Muscle of back (tissue), 13 donors: ENCODE measurements at places on chromosomes 2 and 18. TPM values are rescaled to one million over a fixed set of nuclear protein-coding genes. Genes with fewer than 3 reads are reported as not detected.

SERPINE2 gene
- polyA plus RNA-seq: 79.9 TPM

GRCh38 chr2:53636109-53636508, 131.5 kb upstream of the CHAC2 start:
- DNase-seq: no peak

CAPN14 gene
- polyA plus RNA-seq: not detected

DNA sequence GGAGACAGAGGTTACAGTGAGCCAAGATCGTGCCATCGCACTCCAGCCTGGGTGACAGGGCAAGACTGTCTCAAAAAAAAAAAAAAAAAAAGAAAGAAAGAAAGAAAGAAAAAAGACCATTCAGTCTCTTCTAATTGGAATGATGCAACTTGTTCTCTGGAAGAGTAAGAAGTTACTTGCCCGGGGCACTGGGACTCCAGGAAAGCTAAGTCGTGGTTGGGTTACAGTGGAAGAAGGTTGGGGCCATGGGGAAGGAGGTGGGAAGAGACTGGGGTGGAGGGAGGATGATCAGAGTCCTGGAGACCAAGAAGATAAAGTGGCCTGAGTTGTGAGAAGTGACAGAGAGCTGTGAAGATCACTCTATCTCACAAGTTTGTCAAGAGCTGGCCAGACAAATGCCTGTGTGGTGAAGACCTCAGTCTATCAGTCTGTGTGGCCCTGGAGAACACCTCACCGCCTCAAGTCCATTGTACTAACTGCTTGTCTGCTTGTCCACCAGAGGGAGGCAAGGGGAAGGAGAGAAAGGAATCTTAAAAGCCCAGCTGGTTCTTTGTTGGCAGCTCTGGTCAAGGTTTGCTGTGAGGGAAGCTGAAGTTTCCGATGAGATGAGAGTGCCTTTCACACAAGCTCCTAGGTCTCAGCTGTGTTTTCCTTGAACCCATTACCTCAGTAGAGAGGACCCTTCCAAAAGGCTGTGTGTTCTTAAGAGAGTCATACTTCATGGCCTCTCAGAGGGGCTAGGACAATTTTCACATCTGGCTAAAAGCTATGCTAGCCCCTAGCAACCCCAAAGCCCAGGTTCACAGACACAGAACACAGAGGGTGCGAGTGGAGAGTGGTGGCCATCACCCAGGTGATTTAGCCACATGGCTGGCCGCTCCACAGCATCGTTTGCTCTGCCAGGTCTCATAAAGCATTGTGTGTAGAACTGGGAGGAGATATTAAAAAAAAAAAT, 72.0 kb upstream of the TMEM178A start:
- peak; percentile 60 for DNase-seq

DNA sequence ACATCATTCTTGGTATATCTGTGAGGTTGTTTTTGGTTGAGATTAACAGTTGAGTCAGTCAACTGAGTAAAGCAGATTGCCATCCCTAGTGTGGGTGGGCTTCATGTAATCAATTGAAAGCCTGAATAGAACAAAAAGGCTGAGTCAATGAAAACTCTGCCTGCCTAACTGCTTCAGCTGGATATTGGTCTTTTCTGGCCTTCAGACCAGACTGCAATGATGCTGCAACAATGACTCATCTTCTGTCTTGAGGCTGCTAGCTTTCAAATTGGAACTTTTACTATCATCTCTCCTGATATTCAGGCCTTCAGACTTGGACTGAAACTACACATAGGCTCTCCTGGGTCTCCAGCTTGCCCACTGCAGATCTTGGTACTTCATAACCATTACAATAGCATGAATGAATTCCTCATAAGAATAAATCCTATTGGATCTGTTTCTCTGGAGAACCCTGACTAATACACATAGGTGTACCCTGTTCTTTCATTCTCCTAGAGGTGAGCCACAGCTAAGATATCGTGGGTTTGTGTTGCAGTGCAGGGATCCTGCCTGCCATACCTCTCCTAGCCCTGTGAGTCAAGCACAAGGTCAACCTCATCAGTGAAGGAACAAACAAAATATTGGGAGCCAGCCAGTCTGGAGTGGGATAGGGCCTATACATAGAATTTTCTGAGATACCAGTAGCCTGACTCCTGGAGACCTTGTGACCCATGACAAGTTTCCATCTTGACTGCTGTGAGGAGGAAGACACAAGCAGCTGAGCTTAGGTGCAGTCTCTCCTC, 473.8 kb downstream of the DCC start:
- no peak for DNase-seq

DNA sequence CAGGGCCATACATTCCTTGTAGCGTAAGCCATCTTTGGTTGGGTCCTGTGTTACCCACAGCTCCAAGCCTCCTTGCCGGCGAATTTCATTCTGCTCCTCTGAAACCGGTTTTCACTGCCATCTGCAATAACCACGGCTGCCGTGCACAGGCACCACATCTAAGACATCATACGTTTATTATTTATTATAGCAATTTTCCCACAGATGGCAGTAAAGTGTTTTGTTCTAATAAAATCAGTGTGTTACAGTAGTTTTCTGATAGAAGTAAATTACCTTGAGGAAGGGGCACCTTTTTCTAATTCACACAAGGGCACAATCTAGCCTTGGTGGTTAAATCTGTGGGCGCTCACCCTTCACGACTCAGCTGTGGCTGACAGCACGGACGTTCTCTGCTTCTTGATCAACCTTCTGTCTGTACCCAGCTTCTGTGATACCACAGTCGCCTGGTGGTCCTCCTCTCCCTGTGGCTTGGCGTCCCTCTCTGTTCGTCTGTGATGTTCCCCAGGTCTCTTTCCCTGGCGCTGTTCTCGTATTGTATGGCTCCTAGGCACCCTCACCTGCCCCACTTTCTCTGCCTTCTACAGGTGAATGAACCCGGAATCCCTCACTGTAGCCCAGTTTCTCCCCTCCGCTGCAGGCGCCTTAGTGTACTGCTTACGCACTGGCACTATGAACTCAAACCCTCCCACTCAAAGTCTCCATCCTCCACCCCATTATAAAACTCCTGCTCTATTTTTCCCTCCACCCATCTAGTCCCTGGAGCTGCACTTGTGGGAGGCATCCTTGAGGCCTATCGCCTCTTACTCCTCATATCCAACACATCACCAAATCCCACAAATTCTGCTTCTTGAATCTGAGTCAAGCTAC, 236.8 kb downstream of the DYSF start:
- DNase-seq: no peak

DNA sequence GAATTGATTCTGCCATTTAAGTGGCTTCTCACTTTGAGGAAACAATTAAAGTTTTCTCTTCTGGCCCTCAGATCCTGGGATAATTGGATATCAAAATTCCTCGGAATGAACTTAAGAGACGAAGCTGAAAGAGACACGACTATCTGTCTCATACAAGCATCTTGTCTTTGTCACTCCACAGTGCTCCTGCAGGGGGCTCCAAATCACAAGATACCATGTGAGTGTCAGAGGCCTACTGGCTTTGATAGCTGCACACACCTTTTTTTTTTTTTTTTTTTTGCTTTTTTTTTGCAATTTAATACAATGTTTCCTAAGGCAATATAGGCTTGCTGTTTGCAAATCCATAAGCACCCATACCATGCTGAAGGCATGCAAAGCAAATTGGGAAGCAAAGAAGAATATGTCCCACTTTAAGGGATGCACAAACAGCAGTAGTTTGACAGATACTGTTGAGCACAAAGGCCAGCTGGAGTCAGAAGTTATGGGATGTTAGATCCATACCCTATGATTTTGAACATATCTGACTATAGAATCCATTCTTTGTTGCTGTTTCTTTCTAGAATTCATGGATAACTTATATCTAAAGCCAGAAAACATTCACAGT, 109.0 kb upstream of the CBLN2 start:
- no peak for DNase-seq

DNA sequence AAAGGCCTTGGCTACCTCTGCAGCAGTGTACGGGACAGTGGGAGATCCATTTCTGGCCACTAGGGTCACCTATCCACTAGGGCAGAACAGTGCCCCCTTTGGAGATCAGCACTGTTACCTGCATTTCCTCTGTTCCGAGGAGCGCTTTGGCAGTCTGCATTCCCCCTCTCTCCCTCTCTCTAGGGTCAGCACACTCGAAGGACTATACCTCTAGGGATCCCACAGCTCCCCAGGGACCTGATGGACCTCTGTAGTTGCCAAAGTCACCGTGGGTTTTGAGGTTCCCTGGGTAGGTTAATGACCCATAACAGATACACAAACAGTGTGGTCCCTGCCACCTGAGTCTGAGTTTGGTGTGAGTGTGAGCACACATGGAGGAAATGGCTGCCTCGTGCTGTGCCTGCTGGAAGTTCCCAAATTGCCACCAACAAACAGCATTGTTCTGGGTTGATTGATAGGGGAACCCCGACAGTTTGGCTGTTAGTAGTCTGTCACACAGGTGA, 99.8 kb upstream of the VWC2L start:
- no peak for DNase-seq

DNA sequence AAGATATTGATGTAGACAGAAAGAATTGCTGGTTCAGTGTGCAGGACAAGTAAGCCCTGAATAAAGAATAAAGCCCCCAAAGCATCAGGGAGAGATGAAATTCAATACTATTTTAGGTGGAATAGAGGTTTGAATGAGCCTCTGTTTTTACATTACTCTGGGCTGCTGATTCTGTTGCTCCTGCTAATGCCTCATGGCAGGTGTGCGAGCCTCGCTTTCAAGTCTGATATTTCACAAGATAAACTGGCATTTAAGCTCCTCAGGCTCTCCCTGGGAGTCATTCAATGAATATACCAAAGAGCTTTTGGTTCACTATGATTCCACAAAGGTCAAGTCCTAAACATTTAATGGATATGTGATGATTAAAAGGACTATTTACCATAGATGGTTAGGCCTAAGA, 601.0 kb upstream of the SLC39A10 start:
- no peak for DNase-seq

DNA sequence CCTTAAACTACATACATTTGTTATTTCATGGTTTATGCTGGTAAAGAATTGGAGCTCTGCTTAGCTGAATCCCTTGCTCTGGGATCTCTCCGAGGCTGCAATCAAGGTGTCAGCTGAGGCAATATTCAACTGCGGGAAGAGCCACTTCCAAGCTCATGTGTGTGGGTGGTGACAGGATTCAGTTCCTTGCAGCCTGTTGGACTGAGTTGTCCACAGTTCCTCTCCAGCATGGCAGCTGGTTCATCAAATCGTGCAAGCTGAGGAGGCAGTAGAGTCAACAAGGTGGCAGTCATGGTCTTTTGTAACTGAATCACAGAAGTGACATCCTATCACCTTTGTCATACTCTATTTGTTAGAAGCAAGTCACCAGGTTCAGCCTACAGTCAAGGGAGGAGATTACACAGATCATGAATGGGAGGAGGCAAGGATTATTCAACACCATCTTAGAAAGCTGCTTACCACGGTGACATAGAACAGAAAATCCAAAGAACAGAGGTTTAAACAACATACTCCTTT, 56.9 kb downstream of the CTIF start:
- DNase-seq: no peak

- peak; percentile 59 for DNase-seq
Measured at GRCh38 chr2:239831001-239831731, 194.0 kb downstream of the NDUFA10 start.

DNA sequence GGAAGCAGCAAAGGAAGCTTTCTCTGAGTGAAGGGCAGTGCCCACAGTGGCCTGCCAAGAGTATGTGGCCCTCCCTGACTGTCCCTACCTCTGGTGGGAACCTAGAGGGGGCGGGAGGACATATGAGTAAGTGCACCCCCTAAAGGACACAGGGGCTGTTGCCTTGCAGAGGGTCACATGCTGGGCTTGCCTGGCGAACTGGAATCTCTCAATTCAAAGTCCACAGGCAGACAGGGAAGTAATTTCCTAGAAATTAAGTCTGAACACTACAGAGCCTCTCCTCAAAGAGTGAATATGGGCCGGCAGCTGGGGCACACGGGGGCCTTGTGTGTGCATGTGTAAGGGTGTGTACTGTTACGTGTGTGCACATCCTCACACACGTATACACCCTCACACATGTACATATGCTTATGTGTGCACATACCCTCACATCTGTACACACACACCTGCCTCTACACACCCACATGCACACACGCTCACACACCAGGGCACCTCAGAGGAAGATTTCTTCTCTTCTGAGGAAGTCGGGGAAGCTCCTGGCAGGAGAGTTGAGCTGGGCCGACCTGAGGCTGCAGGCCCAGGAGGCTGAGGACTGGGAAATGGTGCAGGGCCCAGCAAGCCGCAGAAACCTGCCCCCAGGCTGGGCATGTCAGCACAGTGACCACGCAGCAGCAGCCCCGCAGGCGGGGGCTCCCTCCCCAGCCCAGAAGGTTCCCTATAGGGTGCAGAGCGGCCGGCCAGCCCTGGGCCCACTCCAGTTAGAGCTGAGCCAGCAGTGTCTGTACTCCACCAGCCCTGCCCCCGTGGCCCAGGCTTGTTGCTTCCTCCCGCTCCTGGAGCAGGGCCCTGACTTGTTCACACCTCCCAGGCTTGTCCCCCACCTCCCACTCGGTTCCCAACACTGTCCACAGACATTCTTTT, 77.4 kb upstream of the TAF1B start:
- no peak for DNase-seq

CCDC178 gene
- 0.92 TPM for polyA plus RNA-seq

- DNase-seq: no peak
Measured at GRCh38 chr2:160373263-160373662, 120.3 kb downstream of the RBMS1 start.

GRCh38 chr2:230877116-230877758, 12.5 kb downstream of the ITM2C start:
- no peak for DNase-seq

OTX1 gene
- not detected for polyA plus RNA-seq

HOXD3 gene
- polyA plus RNA-seq: 4.0 TPM

DNA sequence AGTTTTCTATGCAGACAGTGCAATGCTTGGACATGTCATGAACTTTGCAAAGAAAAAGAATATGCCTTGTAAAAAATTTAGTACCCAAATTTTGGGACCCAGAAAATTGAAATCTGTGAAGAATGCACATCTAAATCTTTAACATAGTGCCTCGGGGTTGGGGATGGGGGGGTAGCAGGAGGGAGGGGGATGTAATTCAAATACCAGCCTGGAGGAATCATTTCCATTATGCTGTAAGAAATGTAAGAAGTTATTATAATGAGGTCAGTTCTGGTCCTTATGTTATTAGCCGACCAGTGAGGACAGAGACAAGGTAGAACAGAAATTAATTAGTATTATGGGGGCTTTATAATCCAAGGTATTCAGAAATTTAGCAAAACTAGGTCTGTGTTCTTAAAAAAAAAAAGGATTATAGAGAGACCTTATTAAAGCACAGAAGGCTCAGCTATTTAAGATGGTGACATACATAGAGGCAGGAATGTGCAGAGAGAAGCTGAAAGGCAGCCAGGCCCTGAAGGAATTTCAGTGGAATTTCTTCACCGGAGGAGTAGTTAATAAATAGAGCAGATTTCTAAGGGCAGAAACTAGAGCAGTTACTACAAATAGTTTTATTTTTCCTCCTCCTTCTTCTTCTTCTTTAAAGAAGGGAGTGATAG, 89.0 kb upstream of the RBMS1 start:
- peak; percentile 73 for DNase-seq

GRCh38 chr2:15050483-15050882, 418.0 kb downstream of the LRATD1 start:
- no peak for DNase-seq

PREPL gene
- polyA plus RNA-seq: 149 TPM

DNA sequence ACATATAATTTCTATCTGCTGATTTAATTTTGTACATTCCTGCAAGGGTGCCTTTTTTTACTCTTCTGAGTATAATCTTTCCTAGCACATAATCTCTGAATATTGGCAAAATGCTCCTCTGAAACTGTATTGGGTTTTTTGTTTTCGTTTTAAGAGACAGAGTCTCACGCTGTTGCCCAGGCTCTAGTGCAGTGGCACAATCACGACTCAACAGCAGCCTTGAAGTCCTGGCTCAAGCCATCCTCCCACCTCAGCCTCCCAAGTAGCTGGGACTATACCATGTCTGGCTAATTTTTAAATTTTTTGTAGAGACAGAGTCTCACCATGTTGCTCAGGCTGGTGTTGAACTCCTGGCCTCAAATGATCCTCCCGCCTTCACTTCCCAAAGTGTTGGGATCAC, 104.9 kb downstream of the SPTBN1 start:
- no peak for DNase-seq
